ENCODE measurements at places on chromosomes 16 and 17.

DNA sequence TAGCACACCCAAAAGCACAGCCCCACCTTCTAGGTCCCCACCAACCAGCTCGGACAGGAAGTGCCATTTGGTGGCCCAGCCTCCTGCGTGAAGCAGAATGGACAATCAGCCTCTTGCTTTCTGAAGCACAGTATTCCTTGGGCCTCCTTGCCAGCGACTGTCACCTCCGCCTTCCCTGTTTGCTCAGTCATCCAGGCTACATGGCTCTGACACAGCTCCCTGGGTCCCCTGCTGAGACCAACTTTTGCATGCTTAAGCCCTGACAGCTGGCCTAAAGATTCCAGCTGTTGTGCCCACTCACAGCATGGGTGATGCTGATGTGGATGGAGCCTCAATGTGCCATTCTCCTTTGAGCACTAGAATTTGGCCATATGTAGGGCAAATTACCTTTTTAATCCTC is 4.5 kb upstream of the CACNG5 start:
- DNase-seq, result no peak

DNA sequence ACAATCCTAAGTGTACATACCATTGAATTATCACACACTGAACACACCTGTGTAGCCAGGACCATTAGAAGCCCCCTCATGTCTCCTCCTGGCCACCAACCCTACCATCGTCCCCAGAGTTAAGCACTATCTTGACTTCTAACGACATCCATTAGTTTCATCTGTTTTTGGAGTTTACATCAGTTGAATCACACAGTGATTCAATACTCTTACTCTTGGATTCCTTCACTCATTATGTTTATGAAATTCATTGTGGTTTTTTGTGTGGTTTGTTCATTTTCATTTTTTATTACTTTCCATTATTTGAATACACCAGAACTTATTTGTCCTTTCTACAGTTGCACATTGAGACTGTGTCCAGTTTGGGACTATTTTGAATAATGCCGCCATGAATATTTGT is 13.6 kb downstream of the DRC7 start:
- no peak for DNase-seq

- no peak for DNase-seq
Measured at GRCh38 chr16:22358000-22358399, 16.4 kb downstream of the CDR2 start.

DNA sequence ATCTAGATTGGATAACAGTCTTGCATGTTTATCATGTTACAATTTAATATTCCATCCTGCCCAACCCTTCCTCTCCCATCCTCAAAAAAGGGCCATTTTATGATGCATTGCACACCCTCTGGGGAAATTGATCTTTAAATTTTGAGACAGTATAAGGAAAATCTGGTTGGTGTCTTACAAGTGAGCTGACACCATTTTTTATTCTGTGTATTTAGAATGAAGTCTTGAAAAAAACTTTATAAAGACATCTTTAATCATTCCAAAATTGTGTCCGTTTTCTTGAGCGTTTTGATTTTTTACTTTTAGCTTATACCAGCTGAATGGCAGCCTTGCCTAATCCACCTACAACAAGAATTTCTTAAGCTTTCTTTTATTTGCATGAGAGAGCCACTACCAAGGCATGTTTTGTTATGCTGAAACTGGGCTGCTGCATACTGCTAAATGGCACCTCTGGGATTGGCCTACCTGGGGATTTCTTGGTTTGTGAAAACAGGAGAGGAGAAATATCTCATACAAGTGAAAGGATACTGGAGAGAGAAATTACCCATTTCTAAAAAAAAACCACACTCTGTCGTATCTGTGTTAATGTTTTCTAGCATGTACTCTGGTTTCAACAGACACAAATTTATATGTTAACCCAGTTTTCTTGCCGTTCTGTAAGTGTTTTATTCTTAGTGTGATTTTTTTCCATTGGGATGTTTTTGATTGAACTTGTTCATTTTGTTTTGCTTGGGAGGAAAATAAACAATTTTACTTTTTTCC is 52.2 kb downstream of the TUBD1 start:
- peak; percentile 65 for DNase-seq

GRCh38 chr17:82930043-82930923 is 90.5 kb upstream of the ZNF750 start:
- DNase-seq, result no peak

DNA sequence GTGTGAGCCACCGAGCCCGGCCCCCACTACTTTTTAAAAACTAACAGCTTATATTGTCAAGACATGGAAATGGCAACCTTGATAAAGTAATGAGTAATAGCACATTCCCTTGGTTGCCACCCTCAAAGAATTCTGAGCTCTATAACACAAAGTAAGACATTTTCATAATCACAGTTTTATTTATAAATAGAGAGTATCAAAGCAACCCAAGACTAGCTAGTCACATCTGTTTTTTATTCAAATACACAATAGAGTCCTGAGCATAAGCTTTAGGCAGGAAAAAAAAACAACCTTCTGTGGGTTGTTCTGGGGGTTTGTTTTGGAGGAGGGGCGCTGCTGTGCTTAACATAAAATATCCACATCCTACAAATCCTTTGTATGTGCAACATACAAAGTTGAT is 68.7 kb downstream of the CEP95 start:
- DNase-seq, result no peak

DNA sequence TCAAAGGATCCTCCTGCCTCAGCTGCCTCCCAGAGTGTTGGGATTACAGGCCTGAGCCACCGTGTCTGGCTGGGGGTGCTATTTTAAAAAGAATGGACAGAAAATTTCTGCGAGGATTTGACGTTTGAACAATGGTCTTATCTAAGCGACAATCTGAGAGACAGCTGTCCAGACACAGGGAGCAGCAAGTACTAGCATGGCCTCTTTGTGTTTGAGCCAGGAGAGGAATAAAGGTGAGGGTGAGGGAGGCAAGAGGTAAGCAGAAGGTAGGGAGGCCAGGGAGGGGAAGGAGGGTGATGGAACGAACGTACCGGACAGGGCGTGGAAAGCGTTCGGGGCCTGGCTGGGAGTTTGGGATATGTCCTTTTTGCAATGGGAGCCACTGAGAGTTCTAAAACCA is 59.2 kb downstream of the PITPNC1 start:
- DNase-seq, result no peak

DNA sequence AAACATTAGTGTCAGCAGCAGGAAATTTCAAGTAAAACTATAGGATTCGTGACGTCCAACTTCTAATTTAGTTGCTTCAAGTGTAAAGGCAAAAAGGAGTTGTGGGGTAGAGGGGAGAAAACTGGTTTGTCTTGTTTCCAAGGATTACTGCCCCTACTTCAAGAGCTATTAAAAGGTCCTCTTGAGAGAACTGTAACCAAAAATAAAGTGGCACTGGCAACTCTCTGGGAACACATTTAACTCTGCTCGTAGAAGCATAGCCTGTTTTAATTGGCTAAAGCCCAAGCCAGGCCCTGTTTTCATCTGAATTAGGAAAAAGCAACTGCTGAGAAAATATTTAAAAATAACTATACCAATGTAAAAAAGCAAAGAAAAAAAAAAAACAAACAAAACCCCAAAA is 51.8 kb upstream of the AKAP1 start:
- DNase-seq, result no peak

DNA sequence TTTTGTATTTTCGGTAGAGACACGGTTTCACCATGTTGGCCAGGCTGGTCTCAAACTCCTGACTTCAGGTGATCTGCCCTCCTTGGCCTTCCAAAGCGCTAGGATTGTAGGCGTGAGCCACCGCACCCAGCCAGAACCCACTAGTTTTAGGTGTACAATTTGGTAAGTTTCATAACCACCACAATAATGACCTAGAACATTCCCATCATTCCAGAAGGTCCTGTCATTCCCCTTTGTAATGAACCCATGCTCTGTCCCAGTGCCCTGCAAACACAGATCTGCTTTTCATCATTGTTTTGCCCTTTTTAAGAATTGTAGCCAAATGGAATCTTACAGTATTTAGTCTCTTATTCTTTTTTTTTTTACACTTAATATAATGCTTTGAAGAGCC is 35.6 kb upstream of the IRF8 start:
- no peak for DNase-seq

- no peak for DNase-seq
Measured at GRCh38 chr17:5220074-5220473, 14.6 kb downstream of the SCIMP start.

- DNase-seq, result peak; percentile 34
Measured at GRCh38 chr16:2026461-2027023, at the start of gene NHERF2. NHERF2 (plus strand) TSS chr16:2026902; CDS start chr16:2027006, 104 bp downstream.

DNA sequence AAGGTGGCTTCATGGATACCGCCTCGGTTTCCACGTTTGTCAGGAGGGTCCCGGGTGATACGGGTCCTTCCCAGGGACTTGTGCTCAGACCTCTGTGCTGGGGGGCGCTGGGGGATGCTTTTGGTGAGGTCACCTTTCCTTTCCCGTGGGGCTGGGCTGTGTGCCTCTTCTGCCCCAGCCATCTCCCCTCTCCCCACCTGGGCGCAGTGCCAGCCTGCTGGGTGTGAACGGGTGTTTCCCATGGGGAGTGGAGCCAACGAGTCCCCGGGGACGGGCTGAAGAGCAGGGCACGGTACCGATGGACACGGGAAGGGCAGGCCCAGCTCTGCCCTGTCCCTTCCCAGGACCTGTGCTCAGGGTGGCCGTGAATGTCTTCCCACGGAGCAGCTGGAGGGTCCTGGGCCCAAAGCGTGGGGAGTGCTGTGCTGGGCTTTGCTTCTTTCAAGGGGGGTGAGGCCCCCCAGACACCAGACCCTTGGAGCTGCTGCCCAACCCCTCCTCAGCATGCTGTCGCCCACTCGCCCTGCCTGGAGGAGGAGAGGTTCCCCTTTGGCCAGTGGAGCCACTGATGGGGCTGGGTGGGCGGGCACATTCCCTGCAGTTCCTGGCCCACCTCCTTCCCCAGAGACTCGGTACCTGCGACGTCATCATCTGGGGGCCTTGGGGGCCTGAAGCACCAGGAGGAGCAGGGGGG is 15.5 kb downstream of the TELO2 start:
- DNase-seq, result no peak

DNA sequence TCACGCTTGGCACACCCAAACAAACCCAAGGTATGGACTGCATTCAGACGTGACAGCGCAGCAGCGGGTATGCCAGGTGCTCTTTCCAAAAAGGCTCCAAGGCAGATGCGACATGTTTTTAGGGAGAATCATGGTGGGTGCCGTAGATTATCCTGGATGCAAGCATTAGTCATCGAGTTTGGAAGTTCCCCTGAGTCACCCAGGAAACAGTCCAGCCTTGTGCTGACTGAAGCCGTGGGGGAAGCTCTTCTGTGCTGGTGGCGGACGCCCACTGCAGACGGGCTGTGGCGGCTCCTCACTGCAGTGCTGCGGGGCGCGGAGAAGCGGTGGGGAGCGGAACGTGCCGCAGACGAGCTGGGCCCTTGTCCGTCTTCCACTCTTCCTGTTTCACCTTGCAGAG is 13.9 kb downstream of the JPT2 start:
- no peak for DNase-seq

- no peak for DNase-seq
Measured at GRCh38 chr16:13110124-13110796, 208.9 kb downstream of the SHISA9 start.

GRCh38 chr16:58652741-58653140 is 23.1 kb upstream of the CNOT1 start:
- DNase-seq, result no peak

- DNase-seq, result no peak
Measured at GRCh38 chr16:15620611-15621195, 22.3 kb downstream of the MARF1 start.

DNA sequence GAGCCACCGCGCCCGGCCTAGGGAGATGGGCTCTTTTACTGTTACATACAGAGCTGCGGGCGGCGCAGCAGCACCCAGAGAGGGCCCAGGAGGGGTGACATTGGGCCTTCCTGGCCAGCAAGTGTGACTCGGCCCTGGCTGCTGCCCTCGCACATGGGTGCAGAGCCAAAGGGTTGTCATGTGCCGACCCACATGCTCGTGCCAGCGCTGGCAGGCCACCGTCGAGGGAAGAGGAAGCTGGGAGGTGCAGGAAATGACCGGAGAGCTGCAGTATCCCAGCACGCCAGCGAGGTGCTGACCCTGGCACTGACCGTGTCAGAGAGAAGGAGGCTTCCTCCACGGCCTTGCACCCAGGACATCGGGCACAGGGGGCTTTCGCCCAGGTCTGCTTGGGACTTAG is 8.0 kb downstream of the ENDOV start:
- DNase-seq, result no peak

GRCh38 chr16:55655381-55655896 is 349 bp upstream of the SLC6A2 start:
- no peak for DNase-seq

- no peak for DNase-seq
Measured at GRCh38 chr16:75099738-75100602, 16.6 kb downstream of the LDHD start.

- DNase-seq, result peak; percentile 38
Measured at GRCh38 chr16:66918803-66919568, at the start of gene CDH16. CDH16 (minus strand) TSS chr16:66918885; CDS start chr16:66918065, 820 bp downstream.

GRCh38 chr16:10552998-10553491 is 27.4 kb downstream of the EMP2 start:
- no peak for DNase-seq

DNA sequence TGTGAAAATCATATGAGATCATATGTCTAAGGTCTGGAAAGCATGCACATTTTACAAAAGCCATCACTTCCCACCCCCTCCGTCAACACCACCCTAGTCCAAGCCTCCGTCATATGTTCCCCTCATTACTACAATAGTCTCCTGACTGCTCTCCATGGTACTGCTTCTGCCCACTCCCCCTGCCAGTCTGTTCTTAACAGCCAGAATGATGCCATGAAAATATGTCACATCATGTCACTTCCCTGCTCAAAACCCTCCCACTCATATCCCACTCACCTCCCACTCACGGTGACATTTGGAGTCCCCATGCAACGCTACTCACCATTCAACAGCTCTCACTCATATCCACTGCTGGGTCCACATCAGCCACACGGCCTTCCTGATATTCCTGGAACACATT is 432.3 kb downstream of the XYLT1 start:
- DNase-seq, result no peak

DNA sequence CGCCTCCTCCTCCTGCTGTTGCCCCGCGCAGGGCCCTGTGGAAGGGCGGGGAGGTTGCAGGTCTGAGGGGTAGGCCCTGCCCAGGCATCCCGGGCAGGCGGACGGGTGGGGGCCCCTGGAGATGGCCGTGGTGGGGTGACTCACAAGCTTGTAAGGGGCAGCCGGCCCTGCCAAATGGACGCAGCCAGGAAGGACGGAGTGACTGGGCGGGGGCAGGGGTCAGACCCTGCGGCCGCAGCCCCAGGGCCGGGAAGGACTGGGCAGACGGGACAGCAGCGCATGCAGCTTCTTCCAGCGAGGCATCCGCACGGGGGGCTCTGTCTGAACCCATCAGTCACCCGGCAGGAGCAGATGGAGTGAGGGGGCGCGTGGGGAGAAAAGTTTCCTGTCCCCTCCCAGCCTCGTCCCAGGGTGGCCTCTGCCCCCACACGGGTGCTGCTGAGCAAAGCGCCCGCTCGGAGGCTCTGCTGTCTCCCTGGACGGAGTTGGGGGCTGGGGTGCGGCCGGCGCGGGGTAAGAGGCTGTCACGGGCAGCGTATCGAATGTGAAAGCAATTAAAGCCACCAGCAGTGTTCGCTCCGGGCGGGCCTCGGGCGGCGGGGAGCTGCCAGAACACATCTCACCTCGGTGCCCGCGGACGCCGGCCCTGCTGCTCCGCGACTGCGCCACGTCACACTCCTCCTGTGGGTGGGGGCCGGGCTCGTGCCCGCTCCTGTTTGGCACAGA is 5.4 kb upstream of the PRR35 start:
- DNase-seq, result no peak
